Stimulated activated CD4-positive, alpha-beta T cell treated with anti-CD3 and anti-CD28 coated beads, Interleukin-4, amount 100 ng/mL, for 4 hours (primary cell): ENCODE measurements at places on chromosomes 3 and 15.

- DNase-seq = no peak
These were observed 264.4 kb upstream of the KCNMB2 start for GRCh38 chr3:178271740-178272387.

- no peak for DNase-seq
These were observed 6.4 kb downstream of the IQCF1 start for GRCh38 chr3:51896607-51897305.

GRCh38 chr15:50825946-50826345 is 60.4 kb upstream of the SPPL2A start:
- DNase-seq = no peak

- DNase-seq = no peak
These were observed 67.5 kb downstream of the TFG start for GRCh38 chr3:100776746-100777145.

DNA sequence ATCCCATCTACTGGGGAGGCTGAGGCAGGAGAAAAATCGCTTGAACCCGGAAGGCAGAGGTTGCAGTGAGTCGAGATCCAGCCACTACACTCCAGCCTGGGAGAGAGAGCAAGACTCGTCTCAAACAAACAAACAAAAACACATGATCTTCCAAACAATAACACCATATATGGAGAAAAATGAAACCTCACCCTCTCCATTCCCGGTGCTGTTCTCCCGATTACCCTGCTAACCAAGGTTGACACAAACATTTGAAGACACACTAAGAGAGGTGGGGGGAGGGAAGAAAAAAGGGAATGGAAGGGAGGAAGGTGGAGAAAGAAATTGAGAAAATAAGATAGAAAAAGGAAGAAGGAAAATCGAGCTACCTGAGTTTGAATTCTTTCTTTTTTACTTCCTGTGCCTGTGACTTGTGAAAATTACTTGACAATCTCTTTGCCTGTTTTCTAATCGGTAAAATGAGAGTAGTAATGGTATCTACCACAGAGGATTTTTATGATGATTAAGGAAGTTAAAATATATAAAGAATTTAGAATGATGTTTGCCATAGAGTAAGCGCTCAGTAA is 1.1 kb upstream of the PLSCR2 start:
- DNase-seq = no peak

- no peak for DNase-seq
These were observed 232.9 kb downstream of the TJP1 start for GRCh38 chr15:29589416-29589815.

- no peak for DNase-seq
These were observed 31.8 kb downstream of the LPP start for GRCh38 chr3:188185717-188186251.

DNA sequence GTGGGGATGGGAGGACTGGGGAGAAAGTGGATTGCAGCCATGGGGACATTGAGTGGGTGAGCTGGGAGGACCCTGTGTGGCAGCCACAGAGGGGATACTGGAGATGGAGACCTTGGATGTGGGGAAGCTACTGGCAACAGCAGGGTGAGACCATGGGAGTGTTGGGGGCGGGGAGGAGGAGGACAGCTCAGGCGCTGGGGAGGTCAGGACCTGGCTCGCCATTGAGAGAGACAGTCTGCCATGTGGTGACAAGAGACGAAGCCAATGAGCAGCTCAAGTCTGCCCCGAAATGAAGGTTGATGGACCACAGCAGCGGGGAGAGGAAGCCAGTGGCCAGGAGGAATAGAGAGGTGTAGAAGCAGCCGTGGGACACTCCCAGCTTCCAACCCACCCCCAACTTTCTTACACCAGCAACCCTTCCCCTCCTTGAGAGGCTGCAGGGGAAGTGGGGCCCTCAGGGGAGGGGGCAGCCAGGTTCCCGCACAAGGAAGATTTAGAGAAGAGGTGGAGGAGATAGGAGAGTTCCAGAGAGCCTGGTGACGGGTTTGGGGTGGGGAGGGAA is 118.1 kb downstream of the ASB7 start:
- no peak for DNase-seq

DNA sequence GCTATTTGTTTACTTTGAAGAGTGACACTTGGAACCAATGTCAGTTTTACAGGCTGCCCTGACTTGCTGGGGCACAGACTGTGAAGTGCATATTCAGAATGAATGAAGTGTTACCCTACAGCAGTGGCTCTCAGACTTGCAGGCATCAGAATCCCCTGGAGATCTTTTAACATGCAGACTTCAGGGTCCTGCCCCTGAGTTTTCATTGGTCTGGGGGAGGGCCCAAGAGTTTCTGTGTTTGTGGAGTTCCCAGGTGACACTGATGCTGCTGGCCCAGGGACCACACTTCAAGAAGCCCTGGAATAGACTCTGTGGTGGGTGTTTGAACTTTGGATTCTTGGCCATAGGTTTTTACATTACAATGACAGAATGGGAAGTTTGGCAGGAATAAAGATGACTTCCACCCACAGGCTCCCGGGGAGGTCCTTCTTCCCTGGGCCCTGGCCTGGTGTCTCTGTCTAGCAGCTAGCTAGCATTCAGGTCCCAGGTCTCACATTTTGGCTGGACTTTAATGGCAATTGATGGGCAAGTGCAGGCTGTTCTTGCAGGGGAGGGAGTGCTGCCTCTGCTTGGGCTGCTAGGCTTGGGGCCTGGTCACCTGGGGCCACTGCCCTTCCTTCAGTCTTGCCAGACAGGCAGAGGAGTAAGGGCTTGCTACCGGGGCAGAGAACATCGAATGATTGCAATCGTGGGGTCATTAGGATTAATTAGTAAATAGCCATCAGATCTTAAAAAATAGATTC is 149.0 kb downstream of the APBA2 start:
- no peak for DNase-seq

DNA sequence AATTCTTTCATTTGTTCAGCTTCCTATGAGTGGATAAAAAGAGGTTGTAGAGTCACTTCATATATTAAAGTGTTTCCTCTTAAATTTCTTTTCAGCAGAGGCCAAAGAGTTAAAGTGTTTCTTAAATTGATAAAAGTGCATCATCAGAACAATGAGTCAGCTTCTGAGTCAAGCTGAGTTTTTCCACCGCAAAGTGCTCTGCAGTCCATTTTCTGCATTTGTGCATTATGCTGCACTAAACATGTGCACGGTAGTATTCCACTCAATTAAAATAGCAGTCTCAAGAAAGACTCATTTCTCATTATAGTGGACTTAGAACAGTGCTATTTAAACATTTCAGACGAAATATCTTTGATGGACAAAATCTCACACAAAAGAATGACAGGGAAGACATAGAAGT is 152.0 kb downstream of the ZBBX start:
- DNase-seq = no peak

DNA sequence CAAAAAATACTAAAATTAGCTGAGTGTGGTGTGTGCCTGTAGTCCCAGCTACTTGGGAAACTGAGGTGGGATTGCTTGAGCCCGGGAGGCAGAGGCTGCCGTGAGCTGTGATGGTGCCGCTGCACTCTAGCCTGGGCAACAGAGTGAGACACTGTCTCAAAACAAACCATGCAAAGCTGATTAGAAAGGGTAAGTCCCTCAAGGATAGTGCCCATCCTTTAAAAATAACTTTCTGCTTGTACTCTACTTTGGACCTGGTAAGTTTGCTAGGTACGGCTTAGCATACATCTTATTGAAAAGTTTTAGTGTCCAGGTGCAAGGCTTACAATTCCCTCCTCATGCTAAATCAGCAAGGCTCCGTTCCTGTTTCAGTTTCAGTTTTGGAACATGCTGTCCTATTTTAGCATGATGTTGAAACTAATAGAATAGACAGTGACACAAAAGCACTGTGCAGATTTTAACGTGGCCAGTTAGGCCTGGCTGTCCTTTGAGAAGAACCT is 21.4 kb downstream of the FEM1B start:
- peak; percentile 16 for DNase-seq

GRCh38 chr3:58164906-58165821 is 45.6 kb downstream of the DNASE1L3 start:
- no peak for DNase-seq

- DNase-seq = no peak
These were observed 236.8 kb upstream of the UBE2E2 start for GRCh38 chr3:22966349-22966748.

GRCh38 chr3:33139996-33140395 is 26.2 kb downstream of the CRTAP start:
- no peak for DNase-seq

GRCh38 chr15:57941816-57942215 is 123.7 kb downstream of the ALDH1A2 start:
- no peak for DNase-seq

DNA sequence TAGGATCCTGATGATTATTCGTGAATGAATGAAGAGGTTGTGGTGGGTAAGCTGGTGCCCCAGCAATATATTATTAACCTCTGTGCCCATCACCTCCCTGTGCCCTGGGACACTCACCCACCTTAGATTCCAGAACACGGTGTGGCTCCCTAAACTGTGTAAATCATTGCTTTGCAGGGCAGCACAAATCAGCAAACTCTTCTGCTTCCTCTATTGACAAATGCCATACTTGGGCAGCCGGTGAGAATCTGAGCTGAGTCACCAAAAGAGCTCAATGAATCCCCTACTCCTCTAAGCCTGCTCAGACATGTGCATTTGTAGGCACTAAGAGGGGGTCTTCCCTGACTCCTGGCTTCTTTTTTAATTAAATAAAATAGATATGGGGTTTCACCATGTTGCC is 15.7 kb downstream of the UQCC5 start:
- DNase-seq = no peak

DNA sequence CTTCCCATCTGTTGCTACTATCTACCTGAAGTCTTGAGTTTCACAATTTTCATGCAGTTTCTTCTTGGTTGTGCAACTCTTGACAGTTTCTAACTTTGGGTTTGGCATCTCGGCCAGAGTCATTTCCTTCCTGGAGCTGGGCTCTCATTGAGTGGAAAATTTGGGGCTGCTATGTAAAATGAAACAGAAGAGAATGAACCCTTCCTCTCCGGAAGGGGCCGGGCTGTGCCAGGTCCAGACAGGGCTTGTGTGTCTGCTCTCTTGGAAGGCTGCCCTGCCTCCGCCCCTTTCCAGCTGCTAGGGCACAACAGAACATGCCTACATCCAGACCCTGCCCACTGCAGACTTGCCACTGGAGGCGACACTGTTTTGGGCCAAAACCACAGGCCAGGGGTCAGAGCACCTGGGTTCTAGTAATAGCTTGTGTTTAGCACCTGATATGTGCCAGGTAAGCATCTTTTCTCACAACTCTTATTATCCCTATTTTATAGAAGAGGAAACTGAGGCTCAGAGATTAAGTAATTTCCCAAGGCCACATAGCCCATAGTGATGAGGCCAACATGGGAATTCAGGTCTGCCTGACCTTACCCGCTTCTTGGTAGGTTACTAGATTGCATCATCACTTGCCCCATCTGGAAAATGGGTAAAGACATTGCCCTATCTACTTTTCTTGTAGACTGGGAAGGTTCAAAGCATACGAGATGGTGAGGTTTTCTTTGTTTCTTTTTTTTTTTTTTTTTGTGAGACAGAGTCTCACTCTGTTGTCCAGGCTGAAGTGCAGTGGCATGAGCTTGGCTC is 25.0 kb downstream of the IRAK2 start:
- no peak for DNase-seq

GRCh38 chr3:102179326-102180177 is 255.3 kb upstream of the ZPLD1 start:
- no peak for DNase-seq

DNA sequence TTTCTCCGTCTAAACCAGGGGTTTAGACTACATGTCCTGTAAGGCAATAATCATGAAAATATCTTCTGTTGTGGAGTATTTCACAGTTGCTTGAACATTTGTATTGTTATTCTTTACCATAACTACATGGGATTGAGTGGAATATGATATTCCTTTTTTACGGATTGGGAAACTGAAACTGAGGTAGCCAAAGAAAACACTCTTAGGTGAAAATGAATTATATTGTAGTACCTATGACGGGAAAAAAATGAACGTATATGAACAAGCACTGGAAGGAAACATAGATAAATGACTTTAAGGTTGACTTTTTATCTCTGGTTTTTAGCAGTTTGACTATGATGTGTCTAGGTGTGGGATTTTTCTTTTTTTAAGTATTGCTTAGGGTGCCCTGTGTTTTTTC is 35.6 kb downstream of the MAP2K1 start:
- no peak for DNase-seq

DNA sequence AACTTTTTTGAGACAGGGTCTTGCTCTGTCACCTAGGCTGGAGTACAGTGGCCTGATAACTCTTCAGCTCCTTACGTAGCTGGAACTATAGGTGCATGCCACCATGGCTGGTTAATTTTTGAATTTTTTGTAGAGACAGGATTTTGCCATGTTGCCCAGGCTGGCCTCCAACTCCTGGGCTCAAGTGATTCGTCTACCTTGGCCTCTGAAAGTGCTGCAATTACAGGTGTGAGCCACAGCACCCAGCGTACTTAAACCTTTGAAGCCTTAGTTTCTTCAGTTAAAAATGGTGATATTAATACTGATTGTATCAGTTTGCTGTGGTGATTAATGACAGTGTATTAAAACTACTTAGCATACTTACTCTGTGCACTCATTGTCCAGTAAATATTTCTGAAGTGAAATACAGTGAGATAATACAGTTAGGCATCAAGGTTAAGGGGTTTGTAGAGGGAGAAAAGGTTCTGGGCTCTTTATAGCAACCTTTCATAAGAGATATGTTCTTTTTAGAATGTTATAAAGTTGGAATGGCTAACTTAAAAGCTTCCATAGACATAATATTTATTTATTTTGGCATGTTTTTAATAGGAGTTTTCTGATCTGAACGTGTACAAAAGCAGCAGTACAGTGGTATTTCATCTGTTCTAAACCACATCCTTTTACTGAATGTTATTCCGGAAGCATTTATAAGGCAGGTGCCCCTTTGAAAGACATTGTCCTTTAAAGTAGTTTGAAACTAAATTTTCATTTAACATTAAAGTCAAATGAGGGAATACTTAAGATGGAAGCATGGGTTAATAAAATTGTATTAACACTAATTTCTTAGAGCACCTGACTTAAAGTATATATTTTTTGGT is 23.6 kb downstream of the NCK1 start:
- no peak for DNase-seq

GRCh38 chr3:141050576-141051442 is at the start of gene SPSB4:
Gene SPSB4 (plus strand): TSS chr3:141051347. CDS start chr3:141066105, 14,758 bp downstream.
- no peak for DNase-seq

GRCh38 chr3:76505202-76505845 is 534.6 kb upstream of the ROBO2 start:
- no peak for DNase-seq

DNA sequence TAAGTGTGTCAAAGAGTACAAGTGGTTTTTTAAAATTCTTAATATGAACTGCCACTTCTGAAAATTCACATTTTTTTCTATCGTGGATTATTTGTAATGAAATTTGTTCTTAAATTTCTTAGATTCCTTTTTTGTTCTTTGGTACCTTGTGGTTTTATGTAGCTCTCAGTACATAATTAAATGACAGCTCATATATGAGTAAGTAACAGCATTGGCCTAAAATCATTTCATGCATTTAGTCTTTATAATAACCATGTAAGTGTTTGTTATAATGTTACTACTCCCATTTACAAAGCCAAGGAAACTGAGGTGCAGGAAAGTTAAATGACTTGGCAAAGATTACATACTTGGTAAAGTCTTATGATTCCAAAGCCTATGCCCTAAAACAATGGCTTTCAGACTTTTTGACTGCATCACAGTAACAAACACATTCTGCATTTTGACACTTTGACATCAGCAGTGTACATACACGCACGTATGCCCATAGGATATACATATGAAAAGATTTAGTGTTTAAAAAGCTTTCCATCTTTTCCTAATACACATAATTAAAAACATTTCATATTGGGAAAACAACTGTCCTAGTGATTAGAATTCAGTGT is 14.9 kb downstream of the SPRED1 start:
- no peak for DNase-seq
